ENCODE measurements at places on chromosomes 12 and 14.

GRCh38 chr14:26995301-26995700 is 397.5 kb upstream of the NOVA1 start:
- DNase-seq, result no peak

DNA sequence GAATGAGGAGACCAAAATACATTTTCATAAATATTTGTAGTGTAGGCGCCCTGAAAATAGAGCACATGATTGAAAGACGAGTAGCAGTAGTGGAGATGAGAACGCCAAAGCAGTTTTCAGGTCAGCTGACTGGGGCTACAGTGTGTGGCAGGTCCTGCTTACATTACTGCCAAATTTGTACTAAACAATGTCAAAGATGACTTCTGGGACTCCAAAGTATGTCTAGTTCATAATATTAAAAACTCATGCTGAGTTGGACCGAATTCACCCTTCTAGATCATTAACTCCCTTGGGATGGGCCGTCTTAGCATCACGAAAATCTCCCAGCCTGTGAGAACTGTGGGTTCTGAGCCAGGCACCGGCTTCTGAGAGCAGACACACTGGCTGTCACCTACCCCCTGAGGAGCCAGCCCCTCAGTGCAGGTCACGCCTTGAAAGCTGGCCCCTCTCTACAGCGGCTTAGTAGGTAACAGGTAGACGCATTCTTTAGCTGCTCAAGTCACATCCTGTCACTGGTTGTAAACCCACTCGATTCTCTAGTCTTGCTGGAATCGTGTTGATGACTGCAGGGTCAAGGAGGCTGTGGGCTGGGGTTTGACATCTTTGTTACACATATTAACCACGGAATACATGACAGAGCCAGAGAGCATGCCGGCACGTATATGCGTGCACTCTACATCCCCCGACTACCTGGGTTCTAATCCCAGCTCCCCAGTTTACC is 210.4 kb downstream of the ETV6 start:
- no peak for DNase-seq

DNA sequence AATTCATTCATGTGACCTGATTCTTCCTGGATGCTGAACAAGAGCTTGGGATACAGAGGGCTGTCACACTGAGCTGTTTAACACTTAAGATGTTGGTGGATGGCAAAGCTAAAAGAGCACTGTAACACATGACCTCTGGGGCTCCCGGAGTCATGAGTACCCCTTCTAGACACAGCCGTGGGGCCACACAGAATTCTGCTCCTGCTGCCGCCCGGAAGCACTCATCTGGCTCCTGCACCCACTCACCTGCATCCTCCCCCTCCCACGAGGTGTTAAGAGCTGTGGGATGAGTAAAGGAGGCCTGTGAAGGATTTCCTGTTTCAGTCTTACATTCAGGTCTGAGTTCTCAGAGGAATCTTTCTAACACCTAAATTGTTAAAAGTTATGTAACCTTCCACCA is 78.0 kb upstream of the SSTR1 start:
- no peak for DNase-seq

DNA sequence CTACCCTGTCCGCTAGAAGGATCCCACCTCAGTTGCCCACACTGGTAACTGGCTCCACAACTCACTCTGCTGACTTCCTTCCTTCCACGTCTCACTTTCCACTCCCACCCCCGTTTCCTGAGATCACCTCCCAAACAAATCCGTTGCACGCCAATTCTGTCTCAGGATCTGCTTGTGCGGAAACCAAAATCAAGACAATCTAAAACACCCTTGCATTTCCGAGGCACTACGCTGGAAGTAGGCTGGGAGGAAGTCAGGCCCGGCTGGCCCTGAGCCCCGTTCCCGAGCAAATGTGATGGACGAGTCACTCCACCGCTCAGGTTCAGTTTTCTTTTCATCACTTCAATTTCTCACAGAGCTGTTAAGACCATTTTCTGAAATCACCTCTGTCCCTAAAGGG is 23.1 kb downstream of the ABCB9 start:
- no peak for DNase-seq

Measured in trophoblast cell (in vitro differentiated cells and primary cell).